ENCODE measurements at places on chromosomes 11 and 22.

- peak; percentile 15 for DNase-seq
Observed at GRCh38 chr11:107018219-107018901, at the start of gene GUCY1A2. Gene GUCY1A2 (minus strand): TSS chr11:107018476. CDS start chr11:107018055, 421 bp downstream.

DNA sequence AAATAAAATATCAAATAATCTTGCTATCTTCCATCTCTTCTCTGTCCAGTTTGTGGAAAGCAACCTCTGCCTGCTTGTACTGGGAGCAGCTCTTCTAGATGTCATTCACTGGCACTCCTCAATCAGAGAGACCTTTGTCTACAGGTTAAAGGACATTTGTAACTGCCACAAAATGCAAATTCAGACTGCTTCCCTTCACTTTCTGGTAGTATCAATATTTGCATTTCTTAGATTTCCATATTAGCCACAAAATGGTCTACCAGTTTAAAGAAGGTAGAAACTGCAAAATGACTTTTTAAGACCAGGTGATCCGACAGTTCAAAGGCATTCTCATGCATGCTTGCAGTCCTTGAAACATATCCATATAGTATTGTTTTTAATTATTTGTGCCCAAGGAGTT is 51.7 kb upstream of the RCN1 start:
- DNase-seq, result peak; percentile 33

DNA sequence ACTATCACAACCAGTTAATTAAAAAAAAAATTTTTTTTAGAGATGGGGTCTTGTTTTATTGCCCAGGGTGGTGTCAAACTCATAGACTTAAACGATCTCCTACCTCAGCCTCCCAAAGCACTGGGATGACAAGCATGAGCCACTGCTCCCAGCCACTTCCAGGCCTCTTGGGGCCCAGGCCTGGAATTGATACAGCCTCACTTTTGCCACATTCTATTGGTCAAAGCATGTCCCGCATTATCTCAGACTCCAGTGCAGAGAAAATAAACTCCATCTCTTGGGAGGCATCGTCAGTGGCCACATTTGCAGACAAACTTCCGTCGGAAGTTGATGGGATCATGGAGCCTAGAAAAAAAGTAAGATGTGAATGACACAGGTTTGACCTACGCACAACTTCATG is 9.4 kb upstream of the RASD2 start:
- no peak for DNase-seq

DNA sequence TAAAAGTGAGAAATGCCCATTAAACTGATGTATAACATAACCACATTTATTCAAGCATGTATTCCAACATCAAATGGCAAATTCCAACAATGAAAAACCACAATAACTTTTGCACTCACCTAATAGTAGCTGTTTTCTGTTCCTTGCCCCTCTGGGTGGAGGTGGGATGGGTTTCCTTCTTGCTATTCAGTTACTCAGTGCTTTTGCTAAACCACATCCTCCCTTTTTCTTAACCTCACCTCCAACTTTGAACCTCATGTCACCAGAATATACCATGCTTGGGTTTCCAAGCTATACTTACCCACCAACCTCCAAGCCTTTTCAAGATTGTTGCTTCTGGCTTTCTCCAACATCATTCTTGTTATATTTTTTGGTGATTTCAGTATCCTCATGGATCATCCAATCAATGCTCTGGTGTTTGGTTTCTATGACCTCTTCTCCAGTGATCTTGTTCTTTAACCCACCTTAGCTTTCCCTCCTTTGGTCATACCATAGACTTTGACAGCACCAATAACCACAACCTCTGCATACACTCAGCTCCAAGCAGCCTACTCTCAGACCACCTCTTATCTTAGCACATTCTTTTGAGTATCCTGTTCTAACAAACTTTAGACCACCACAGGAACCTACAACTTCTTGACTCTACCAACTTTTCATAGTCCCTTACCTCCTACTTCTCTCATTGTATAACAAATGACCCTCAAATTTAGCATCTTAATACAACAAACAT is 3.2 kb upstream of the CCDC15 start:
- DNase-seq, result no peak

DNA sequence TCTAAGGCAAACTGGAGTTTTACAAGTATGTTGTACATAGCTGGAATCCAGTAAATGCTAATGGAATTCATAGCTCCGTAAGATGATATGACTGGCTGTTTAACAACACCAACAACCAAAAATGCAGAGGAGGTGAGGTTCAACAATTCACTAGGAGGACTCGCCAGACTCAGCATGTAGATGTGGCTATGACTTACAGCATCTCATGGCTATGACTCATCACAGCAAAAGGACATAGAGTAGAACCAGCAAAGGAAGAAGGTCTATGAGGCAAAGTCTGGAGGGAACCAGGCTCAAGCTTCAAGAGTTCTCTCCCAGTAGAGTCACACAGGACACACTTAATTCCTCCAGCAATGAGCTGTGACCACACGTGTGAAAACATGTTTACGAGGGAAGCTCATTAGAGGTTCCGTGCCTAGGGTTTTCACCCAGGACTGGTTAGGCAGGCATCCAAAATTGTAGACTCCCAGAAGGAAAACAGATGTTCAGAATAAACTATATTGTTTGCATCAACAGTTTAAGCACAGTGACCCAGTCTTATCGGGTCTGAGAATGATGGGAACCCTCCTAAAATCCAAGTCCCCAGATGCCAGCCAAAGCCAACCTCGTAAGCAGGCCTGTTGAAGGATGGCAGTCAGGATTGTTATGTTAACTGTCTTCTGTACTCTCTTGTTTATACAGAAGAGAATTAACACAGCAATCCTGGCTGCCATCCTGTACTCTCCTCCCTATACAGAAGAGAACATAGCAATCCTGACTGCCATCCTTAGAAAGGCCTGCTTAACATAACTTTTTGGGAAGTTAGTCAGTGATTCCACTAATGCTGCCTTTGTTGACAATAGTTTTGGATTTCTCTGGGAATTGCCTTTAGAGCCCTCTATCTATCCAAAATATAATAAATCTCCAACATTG is 116.6 kb downstream of the LARGE1 start:
- DNase-seq, result no peak

GRCh38 chr11:67118181-67118766 is 789 bp upstream of the KDM2A start:
- DNase-seq, result peak; percentile 70

GRCh38 chr11:115054570-115055538 is 376.5 kb downstream of the NXPE2 start:
- no peak for DNase-seq

DNA sequence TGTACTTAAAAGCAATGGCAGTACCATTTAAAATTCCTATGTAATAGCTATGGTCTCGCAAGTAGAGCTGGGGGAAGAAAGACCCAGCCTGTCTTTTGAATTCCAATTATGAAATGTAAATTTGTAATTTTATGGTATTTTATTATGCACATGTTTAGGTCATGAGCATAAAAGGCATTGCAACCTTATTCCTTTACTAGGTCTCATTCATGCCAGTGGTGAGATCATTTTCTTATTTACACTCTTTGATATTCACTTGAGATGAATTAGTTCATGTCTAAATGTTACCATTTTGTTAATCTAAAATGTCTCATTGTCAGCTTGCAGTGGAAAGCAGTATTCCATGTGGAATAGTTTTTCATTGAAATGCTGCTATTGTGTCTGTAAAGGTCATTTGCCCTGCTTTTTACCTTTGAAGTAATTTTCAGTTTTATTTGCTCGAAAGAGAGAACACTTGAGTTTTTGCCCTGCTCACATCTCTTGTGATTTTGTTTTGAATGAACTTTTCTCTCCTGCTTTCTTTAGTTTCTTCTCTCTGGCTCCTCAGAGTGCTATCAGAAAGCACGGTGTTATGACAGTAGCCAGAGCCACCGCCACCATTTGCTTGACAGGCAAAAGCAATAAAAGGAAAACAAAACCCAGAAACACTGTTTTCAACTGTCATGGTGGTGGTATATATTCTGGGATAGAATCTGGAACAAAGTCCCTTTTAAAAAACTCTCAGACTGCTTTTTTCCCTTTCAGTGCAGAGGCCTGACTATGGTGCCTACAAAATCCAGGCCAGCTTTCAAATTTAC is 37.2 kb upstream of the RAG2 start:
- DNase-seq, result no peak
